ENCODE measurements at places on chromosomes 3 and 15.

- no peak for DNase-seq
Observed at GRCh38 chr15:71111950-71112349, 3.3 kb upstream of the THSD4 start.

- DNase-seq, result no peak
Observed at GRCh38 chr3:36147934-36148558, 232.3 kb upstream of the STAC start.

- DNase-seq, result no peak
Observed at GRCh38 chr3:9762871-9763270, 6.9 kb downstream of the CAMK1 start.

DNA sequence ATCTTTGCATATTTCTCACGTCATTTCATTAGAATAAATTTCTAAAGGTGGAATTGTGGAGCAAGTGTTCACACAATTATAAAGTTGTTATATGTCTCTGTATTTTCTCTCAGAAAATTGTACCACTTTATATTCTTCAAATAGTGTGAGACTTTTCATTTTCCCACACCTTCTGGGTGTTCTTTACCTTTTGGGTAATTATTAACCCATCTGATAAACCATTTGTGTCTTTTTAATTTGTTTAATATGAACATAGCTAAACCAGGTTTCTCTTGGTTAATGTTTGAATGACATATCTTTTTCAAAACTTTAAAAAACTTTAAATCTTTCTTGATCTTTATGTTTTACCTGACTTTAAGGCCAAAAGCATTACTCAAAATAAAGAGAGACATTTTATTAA, 40.5 kb downstream of the DZIP3 start:
- DNase-seq, result no peak

DNA sequence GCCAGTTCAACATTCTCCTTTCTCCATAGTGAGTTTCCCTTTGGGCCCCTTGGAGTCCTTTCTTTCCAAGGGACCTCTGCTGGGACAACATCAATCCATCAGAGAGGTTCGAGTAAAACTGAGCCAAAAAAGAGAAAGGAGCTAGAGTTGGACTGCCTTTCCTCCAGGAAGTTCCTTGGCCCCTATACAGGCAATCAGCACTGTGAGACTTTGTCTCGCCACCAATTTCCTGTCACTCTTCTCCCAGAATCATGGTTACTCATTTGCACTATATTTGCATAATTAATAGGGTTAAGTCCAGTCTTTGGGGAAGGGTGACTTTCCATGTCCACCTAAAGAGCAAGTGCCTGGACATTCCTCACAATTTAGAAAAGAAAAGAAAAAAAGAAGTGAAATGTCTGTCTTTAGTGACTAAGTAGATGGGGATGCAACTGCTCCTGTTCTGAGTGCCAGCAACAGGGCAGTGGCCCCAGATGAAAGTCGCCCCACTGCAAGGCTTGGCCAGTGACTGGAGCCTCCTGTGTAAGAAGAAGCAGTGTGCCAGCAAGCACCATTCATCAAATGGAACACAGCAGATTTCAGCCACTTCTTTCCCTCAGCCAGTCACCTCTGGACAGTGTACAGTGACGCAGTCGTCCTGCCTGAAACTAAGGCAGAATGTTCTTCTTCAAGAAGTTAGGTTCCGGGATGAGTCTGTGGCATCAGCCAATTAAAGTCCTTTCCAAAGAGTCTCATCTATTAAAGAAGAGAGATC, 91.6 kb downstream of the FSIP1 start:
- no peak for DNase-seq

- DNase-seq, result no peak
Observed at GRCh38 chr3:169662843-169663160, 710 bp downstream of the MECOM start.

DNA sequence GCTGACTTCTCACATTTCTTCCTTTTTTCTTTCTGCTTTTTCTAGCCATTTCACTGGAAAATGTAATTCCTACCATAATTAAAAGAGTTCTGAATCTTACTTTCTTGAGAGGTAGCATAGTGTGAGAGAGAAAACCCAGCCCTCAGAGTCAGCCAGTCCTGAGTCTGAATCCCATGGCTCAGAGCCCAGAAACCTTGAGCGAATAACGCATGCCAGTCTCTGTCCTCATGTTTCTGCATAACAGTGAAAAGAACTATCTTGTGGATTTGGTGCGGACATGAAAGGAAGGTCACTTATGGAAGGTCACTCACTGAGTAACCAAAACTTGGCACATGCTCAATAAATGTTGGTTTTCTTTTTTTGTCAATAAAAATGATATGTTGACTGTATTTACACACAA, 29.3 kb upstream of the SLCO3A1 start:
- no peak for DNase-seq

- DNase-seq, result peak; percentile 63
Observed at GRCh38 chr3:113214917-113215595, 3.7 kb downstream of the BOC start.

DNA sequence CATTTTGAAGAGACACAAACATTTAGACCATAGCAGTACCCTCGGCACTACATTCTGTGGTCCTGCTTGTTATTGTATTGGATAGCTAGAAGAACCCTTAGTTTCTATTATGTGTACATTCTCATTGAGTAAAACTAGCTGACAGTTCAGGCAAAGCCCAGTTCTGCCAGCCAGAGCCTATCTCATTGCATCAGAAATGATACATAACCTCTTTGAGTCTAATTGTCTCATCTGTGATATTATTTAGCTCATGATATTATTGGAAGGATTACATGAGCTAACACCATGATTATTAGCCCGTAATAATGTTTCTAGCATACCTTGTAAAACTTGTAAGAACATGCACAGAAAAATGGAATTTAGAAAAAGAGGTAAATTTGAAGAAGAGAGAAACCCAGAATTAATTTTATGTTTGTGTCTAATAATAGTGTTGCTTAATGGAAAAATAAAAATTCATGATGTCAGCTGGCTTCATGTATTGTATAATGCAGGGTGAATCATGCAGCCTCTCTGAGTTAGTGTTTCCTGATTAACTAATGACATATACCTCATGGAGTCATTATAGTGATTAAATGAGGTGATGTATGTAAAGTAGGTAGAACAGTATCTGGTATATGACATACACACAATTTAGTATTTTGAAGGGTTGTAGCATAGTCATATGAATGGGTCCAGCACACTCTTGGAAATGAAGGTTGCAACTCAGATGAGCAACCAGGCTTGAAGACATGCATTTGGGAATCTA, 339.4 kb upstream of the GRM7 start:
- DNase-seq, result no peak

DNA sequence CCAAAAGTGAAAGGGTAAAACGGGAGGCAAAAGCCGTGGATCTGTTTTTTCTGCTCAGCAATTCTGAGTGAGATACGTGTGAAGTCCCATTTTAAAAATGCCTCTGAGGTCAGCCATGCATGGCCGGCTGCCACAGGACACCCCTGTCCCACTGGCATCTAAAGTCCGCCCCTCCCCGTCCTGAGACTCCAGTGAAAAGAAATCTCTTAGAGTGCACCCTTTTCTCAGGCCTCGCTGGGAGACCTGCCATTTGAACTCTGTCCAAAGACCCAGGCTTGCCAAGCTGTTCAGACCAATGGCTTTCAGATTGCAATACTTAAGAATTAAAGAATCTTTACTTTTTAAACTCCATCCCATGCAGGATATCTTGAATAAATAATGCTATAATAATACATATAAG, 61.0 kb upstream of the SLC24A5 start:
- no peak for DNase-seq

DNA sequence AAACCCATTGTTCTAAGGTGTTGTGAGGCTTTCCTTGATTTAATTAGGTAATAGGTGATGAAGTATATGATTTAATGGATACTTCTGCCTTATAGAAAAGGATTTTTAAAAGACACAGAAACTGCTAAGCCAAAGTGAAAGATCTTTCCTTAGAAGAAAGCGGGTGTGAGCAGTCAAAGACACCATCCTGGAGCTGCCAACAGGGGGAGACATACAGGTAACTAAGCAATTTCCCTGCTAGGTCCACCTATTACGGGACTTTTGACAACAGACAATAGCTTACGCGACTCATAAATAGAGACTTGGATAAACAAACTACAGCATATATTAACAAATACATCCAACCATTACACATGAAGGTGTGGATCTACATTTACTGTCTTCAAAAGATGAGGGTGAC, 669.5 kb downstream of the SQOR start:
- no peak for DNase-seq

- no peak for DNase-seq
Observed at GRCh38 chr15:68751622-68752021, 69.1 kb downstream of the ANP32A start.

DNA sequence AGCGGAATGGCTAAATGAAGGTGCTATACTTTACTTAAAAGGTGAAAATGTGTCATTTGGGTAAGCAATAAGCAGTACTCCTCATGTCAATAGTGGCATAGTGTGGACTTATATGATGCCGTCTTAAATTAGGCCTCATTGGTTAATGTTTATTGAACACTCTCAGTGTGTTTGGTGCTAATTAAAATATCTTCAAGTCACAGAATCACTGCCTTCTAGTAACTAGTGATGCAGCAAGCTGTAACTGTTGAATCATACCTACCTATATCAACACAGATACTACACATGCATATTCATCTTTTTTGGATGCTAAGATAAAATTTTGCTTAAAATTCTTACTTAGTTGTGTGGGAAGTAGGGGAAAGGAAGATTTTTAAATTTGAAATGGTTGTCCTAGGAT, 30.7 kb downstream of the ARHGAP31 start:
- no peak for DNase-seq

DNA sequence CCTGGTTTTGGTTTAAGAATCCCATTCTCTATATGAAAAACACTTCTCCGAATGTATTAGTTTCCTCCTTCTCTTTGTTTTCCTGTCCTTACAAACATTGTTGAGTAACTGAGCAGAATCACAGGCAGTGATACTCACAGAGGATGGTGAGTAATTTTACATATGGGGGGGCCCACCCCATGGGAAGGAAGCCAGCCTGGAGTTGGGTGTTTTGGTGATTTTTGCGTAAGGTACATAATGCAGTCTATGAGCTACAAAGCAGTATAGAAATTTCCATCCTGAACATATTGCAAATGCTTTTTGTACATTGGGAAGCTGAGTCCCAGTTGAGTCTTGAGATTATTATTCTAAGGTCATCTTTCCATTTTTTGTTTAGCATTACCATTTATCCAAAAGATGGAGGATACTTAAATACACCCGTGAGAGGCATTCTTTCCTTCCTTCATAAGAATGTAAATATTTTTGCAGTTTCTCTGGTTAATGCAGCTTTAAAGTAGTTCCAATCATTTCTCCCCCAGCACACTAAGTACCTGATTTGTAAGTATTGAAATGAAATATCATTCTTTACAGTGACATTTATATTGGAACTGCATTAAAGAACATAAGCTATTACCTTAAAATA, 476.8 kb downstream of the AGBL1 start:
- no peak for DNase-seq

GRCh38 chr15:78564743-78565096, 600 bp upstream of the CHRNA5 start:
- DNase-seq, result no peak

DNA sequence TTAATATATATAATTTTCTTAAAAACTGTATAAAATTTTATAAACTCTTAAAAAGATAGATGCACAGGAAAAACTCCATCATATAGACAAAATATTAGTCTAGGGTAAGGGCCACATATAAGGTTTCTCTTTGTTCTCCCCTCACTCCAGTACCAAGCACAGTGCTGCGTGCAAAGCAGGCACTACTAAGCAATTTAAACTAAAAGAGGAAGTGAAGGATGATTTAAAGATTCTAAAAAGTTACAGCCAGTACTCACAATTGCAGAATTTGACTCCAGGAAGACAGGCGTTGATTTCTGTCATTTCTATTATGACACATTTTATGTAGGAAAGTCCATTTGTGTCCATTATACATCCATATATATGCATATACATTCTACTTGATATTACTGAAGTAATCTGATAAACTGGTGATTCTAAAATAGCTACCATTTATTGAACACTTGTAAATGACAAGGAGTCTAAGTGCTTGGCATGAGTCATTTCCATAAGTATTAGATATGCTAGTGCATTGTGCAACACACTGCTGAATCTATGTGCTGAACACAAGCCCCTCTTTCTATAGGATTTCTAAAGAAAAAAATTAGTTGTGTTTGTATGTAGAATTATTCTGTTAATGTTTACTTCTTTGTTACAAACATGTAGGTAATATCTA, 785.5 kb upstream of the ARRDC4 start:
- no peak for DNase-seq

GRCh38 chr3:13706886-13707285, 158.0 kb downstream of the FBLN2 start:
- DNase-seq, result no peak

GRCh38 chr3:101624857-101625256, 50.9 kb downstream of the PCNP start:
- no peak for DNase-seq

GRCh38 chr15:67242708-67243111, 11.8 kb downstream of the AAGAB start:
- no peak for DNase-seq

DNA sequence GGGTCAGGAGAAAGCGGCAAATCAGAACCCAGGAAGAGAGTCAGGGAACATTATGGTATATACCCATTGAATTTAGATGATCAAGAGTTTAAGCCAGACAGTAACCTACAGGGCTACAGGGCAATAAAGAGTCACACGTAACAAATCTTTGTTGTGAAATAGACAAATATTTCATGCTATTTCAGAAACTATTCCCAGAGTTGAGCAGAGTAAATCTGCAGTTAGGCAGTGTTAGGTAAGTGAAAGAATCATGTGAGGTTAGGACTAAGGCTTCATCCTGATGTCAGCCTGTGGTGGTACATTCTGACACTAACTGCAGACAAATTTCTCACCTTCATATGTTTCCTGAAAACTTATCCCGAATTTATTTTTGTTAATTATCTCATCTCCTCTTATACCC, 153.0 kb downstream of the UBE2E2 start:
- DNase-seq, result no peak

GRCh38 chr3:193677734-193678133, 84.7 kb downstream of the OPA1 start:
- no peak for DNase-seq

DNA sequence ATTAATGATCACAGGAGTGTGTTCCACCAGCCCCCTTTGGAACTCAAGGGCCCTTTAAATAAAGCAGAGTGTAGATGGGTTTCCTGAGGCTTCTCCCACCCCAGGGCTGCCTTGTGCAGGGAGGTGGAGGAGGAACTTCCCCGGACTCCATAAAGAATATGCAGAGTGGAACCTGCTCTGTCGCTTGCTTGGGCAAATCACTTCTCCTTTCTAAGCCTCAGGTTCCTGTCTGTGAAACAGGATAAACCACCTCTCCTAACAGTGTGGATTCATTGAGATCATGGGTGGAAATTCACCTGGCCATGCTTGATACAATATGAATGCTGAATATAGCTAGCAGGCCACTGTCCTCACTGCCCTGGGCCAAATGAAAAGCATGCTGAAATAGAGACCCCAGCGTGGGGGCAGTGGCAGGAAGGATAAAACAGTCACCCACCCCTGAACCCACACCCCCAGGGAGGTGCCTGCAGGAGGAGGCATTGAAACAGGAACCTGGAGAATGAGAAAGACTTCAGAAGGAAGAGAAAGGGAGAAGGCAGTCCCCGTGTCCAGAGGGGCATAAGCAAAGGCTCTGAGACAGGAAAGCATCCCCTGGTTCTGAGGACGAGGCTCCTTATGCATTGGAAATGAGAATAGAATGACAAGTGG, 41.1 kb upstream of the CHRNB4 start:
- DNase-seq, result no peak

- DNase-seq, result no peak
Observed at GRCh38 chr3:49470714-49471420, 800 bp downstream of the DAG1 start.

GRCh38 chr3:125132815-125133214, 77.0 kb upstream of the HEG1 start:
- no peak for DNase-seq

All from HS-5 (cell line).